ENCODE measurements at places on chromosomes 2 and 18.

DNA sequence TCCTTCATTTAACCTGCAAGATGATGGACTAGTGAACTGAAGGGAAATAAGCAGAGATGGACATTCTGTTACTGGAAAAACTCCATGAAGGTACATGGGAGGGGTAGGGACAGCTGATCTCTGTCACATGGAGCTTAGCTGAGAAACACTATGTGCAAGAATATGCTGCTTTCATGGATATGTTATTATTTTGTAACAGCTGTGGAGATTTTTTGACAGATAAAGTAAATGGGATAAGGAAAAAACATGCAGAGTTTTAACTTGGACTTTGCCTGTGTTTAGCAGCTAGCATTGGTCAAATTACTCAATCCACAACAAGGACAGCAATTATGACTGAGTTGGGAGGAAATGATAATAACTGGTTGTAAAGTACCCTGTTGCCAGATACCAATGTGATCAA is 28.7 kb upstream of the HNRNPA3 start:
- no peak for DNase-seq

- no peak for DNase-seq
Measured at GRCh38 chr2:69168144-69168813, 155.3 kb downstream of the ANTXR1 start.

DNA sequence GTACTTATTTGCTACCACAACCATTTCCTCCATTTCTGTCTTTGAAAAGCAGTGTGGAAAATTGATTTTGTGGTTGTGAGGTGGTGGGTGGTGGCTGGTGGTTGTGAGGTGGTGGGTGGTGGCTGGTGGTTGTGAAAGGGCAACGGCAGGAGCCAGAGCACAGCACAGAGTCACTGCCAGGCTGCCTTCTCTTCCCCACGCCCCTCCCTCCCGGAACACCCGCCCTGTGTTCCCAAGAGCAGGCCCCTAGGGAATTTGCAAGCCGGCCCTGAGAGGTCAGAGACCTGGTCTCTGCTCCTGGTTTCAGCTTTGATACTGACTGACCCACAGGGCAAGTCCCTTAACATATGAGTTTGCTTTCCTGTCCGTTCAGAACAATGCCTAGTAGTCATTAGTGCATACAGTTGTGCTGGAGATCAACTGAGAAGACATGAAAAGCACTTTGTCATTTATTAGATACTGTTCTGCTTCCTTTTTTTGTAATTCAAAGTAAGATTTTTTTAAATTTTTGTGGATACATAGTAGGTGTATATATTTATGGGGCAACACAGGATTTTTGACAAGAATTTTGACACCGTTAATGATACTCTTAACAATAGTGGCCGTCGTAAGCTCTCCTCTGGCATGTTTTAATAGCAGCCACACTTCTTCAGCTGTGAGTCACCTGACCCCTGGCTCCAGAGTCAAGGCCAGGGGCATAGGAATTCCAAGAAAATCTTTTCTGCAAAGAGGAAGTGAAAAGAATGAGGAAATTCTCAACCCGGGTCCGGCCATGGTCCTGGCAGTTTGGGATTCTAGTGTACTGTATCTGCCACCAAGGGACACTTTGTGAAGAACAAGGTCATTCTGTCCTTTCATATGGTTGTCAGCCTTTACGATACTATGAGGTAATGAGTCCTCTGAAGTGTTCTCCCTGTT is 53.2 kb downstream of the ITGA6 start:
- DNase-seq: no peak

- DNase-seq: no peak
Measured at GRCh38 chr2:9941196-9941995, 10.1 kb upstream of the GRHL1 start.

- no peak for DNase-seq
Measured at GRCh38 chr2:162475661-162476060, 131.7 kb downstream of the GCA start.

DNA sequence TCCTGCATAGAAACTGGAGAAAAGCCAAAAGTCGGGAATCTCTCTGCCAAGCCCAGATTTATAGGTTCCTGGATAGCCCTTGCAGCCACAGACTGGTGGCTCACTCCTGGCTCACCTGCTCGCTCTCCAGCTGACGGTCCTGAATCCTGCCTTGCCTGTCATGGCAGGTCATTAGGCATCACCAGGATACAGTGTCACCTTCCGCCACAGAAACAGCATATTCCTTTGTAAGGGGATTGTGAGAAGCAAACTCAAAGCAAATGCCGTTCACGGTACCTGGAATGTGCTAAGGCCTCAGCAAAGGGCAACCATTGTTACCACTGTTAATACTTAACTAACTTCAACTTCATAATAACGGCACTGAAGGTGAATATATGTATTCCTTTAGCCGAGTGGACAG is 57.1 kb upstream of the GPR45 start:
- no peak for DNase-seq

- no peak for DNase-seq
Measured at GRCh38 chr18:35470435-35470834, 27.3 kb downstream of the INO80C start.

DNA sequence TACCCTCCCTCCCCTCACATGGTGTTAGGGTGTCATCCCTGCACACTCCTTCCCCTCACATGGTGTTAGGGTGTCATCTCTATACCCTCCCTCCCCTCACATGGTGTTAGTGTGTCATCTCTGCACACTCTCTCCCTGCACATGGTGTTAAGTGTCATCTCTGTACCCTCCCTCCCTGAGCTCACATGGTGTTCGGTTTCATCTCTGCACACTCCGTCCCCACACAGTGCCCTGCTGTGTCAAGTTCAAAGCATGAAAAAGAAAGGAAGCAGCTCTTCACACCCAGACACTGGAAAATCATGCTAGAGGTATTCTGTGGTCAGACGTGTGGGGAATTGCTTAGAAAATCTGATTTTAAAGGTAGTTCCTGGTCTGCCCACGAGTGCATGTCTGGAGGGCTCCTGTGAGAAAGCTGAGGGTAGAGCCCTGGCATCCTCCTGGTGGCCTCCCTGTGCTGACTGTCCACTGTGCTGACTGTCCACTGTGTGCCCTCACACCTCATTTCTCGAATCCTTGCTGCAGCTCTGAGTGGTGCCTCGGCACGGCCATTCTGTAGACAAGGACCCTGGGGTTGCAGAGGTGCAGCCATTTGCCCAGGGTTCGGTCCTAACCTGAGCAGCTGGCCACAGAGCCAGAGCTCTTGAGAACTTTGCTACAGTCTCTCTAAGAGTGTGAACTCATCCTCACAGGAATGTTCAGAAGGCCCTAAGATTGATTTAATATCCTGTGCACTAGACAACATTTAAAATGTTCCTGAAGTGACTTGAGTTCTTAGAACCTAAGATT is 69.1 kb upstream of the NFATC1 start:
- no peak for DNase-seq

DNA sequence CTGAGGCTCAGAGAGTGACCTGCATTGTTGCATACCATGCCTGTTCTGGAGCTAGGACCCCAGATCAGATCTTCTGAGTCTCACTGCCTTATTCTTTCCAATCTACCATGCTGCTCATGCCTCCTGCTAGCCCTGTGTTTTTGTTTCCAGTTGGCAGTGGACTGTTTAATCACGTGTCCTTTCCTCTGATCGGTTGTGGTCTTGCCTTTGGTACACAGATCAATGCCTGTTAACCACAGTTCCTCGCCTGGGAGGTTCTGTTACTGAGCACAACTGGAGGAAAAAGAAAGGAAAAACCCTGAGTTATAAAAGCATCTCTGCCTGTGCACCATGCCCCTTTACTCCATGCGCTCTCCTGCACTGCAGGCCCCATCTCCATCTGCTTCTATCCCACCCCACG is 329.1 kb downstream of the SETBP1 start:
- DNase-seq: no peak

DNA sequence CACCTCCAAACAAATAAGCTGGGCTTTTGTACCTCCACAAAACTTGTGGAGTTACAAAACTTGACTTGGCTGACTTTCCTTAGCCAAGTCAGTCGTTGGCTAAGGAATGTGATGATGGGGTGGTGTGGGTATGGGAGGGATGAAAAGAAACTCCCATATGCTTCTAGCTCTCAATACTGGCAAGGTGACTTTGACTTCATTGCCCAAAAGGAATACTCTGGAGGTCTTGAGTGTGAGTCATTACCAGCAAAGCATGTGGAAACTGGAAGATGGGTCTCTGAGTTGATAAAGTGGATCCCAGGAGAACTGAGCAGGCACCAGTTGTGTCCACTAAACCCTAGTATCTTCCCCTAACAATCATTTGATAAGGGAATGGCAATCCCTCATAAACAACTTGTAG is 226.7 kb downstream of the GULP1 start:
- DNase-seq: no peak

DNA sequence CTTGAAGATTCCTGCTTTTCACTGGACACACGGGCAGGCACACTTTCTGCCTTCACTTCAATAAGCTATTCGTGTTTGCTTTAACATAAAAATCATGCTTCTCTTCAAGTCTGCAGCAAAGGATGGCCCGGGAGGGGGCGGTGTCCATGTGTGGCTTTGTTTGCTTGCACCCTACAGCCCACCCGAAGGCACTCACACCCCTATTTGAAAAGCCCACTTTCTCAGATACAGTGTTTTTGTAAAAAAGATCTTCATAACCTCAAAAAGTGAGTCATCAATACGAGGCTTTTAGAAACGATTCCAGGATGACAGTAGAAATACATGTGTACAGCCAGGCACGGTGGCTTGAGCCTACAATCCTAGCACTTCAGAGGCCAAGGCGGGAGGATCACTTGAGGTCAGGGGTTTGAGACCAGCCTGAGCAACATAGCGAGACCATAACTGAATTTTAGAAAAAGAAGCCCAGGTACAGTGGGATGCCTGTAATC is 36.5 kb upstream of the HPCAL1 start:
- DNase-seq: no peak

- no peak for DNase-seq
Measured at GRCh38 chr2:43853141-43854081, 14.6 kb downstream of the ABCG8 start.

- no peak for DNase-seq
Measured at GRCh38 chr2:48112911-48113680, 206.8 kb upstream of the FBXO11 start.
